ENCODE measurements at places on chromosomes 5 and 9. TPM values are rescaled to one million over a fixed set of nuclear protein-coding genes. Genes with fewer than 3 reads are reported as not detected.

Gene GADD45G
- total RNA-seq = 1.0 TPM

Gene CD72
- 0.91 TPM for total RNA-seq

Gene SHISAL2B
- not detected for total RNA-seq

DNA sequence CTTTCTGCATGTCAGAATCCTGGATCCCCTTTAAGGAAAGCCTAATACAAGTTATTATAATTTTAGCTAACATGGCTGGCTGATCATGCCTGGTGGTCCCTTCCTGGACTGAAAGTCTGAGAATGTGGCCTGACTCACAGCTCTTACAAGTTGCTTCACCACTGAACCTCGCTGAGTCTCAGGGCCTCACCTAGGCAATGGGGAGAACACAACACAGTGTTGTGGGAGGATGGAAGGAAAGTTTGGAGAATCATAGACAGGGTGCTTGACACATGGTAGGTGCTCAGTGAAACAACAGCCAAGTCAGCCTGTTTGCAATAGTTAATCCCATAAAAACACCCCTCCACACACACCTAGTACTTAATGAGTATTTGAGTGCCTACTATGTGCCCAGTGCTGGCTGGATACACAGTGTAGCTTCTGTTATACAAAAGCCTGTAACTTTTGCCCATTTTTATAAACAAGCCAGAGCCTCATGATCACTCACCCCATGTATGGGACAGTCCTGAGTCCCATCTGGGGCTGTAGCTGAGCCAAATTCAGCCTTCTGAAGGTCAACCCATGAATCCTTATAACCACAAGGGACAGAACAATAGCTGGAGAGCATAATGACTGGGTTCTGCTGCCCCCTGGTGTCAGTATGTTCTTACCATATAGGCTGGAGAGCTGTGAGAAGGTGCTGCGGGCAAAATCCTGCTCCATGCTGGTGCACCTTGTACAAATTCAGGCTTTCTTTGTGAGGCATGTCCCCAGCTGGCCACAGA lies 3.9 kb downstream of the ACSL6 start:
- peaks cover 7% of the 10 kb centered on the region for H3K4me1 ChIP-seq
- no peak overlapping the region for H3K27ac ChIP-seq
- peaks cover 35% of the 10 kb centered on the region for H3K27me3 ChIP-seq
- H3K36me3 ChIP-seq = no peaks in the 10 kb centered on the region

DNA sequence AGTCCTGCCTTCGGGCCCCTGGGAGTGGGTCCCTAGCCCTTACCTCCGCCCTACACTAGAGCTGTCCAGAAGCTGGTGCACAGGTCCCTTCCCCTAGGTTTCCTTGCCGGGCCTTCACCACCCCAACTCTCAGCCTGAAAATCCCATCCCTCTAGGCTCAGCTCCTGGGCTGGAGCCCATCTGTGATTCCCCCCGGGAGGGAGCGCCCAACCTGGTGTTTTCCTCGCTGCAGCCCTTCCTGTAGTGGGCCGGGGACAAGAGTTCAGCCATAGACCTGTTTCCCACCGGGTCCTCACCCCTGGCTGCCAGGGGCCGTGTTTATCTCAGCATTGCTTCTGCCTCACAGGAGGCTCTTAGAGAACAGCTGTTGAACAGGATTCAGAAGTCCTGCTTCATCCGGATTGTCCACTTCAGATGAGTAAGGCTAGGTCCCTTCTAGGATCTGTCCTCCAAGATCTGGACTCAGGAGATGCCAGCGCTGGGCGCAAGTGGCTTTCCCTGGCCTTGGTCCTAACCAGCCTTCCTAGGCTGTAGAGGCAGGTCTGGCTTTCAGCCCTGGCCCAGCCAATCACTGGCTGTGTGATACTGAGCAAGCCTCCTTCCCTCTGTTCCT lies 965 bp downstream of the GLIPR2 start:
- H3K4me3 ChIP-seq = peak overlapping the region; percentile 90
- peak overlapping the region; percentile 69 for H3K27ac ChIP-seq
- H3K36me3 ChIP-seq = no peaks in the 10 kb centered on the region
